ENCODE measurements at places on chromosomes 7 and 10. TPM values are rescaled to one million over a fixed set of nuclear protein-coding genes. Genes with fewer than 3 reads are reported as not detected.

Gene GPR26
- total RNA-seq, result not detected

Gene PDE1C
- total RNA-seq, result 61.5 TPM

Gene MORN4
- total RNA-seq, result 3.2 TPM

Gene AEBP1
- 1.1 TPM for total RNA-seq

Gene TPST1
- 49.7 TPM for total RNA-seq

All from IMR-90 (cell line).